Large intestine (tissue), 12 donors: ENCODE measurements at places on chromosomes 13 and 19.
A peak's percentile ranks its signal among the peaks of the same experiment; 100 is the strongest.

GRCh38 chr19:16542910-16543472, 754 bp upstream of the CHERP start:
- DNase-seq: no peak

DNA sequence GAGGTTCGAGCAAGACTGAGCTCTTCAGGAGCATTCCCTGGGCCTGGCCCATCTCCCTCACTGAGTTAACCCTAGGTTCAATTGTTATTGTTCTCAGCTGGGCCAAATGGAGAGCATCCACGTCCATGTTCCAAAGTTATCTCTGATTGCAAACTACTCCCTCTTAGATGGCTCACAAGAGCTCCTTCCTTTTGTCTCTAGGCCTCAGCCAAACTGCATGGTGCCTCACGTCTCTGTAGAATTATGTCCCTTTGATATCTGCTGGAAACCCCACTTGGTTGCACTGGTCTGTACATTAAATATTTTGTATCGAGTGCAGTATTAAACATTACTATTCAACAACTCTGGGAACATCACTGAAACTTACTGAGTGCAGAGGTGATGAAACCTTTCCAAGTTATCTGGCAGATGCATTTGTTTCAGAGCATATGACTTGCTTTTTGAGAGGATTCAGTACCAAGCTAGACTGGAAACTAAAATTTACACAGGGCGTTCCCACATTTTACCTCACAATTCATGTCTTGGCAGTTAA, 38.1 kb downstream of the DOCK9 start:
- no peak for DNase-seq

DNA sequence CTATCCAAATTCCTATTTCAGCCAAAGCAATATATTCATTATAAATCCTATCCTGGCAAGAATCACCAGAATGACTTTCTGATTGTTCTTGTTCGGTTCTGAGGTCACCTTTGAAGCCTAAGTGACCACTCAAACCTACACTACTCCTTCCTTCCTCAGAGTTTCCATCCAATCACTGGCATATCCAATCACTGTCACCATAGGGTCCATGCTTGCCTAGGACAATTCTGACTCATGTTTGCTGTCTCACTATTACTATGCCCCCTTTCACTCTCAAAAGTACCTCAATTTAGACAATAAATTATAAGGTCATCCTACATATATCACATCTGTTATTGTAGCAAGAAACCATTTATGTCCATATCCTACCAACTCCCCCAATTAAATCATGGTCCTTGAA, 58.9 kb downstream of the UBL3 start:
- no peak for DNase-seq

DNA sequence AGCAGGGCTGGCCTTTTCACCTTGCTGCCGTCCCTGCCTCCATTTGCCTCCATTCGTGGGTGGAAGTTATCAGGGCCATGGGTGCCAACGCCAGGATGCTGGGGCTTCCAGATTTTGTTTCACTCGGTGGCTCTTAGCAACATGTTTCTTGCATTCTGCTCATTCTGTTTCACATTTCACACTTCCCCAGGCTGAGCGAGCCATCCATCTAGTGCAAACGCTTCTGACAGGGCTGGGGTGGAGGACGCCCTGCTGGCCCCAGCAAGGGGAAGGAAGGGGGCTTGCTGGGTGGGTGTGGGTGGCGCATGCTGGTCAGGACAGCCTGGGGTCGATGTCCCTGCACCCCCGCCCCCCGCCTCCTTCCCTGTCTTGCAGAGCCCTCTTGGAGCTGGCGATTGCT, 165.2 kb downstream of the URI1 start:
- no peak for DNase-seq

- DNase-seq: no peak
Observed at GRCh38 chr13:95447814-95448213, 104.7 kb upstream of the CLDN10 start.

DNA sequence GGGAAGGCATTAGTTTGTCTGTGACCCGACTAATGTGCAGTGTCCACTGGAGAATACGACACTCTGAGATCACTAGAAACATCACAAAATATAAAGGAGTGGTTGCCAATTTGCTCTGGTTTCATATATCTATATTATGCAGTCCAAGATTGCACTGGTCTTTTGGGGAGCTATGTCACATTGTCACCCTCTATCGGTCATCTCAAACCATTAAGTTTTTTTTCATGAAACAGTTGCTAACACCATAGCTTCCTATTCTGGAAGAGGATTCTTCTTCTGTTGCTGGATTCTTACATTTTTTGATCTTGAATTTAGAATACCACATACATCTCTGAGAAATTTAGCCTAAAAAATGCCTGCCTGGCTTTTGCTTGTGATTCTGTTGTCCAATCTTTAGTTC, 168.6 kb downstream of the LACC1 start:
- DNase-seq: no peak

GRCh38 chr19:38425810-38426466, at the start of gene RASGRP4:
TSS of gene RASGRP4 (minus strand) at chr19:38426219. CDS start at chr19:38426091, 128 bp downstream.
- DNase-seq: no peak

DNA sequence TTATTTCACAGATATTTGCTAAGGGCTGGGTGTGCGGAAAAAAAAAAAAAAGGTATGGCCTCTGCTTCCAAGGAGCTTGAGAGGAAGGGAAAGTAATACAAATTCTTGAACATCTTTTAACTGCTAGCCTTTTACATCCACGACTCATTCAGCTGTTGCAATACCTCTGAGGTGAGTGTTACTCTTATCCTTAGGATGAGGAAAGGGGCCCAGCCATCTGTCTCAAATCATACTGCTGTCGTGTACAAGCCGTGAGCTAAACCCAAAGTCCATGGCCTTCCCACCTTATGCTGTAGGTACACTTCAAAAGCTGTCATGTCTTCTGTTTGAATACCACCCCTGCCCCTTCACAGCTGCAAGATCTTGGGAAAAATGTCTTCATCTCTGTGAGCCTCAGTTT, 146.8 kb downstream of the KCNRG start:
- peak; percentile 10 for DNase-seq

DNA sequence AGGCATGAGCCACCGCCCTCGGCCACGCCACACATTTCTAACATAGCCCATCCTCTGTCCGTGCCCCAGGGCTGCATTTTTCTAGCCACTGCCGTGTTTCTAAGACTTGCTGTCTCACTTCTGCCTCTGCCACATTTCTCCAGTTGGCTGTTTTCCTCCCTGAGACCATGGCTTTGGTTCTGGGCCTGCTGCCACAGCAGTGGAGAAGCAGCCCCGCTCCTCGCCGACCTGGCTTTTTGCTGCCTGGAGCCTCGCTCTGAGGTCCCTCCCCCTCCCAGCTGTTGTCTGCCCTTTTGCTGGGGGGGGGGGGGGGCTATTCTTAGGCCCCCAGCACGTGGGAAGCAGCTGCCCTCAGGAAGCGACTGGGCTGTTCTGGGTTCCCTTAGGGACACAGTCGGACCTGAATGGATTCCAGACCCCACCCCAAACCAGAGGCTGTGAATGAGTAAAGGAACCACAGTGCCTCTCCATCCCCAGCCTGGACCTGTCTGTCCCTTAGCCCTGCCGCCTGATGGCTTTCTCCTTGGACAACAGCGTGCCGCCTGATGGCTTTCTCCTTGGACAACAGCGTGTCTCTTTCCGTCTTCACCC, 3.3 kb downstream of the GYS1 start:
- no peak for DNase-seq

DNA sequence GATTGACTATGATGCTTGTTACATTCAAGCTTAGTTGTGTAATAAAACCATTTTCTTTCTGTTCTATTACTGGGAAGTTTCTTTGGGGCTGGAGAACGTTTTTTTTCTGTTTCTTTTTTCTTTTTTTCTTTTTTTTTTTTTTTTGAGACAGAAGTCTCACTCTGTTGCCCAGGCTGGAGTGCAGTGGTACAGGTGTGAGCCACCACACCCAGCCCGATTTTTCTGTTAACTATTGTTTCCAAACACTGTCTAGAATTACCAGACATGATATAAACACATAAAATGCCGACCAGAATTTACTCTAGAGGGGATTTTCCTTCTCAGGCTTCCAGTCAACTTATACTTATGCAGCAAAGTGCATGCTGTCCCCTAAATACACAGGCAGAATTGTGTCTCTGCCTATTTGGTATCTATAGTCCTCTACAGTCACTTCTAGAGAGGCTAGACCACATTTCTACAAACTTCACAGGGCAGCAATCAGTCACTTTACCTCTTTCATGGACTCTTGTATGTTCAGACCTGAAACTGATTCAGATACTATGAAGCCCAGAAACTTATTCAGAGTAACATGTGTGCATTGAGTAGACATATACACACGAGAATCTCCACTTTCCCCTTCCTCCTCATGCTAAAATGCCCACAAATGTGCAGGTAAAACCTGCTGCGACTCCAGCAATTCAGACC, 121.2 kb downstream of the ZNF737 start:
- no peak for DNase-seq

DNA sequence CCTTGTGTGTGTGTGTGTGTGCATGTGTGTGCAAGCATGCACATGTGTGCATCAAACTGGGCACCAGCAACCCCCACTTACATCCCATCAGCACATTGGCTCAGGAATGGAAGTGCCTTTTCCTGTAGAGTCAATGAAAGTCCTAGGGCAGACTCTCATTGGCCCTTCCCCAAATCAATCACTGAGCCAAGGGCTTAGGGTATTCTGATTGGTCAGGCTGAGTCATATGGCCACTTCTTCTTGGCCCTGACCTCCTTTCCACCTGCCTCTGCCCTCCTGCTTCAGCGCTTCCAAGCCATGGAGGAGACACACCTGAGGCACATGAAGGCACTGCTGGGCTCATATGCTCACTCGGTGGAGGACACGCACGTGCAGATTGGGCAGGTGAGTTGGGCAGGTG, 20.9 kb downstream of the FCHO1 start:
- no peak for DNase-seq

DNA sequence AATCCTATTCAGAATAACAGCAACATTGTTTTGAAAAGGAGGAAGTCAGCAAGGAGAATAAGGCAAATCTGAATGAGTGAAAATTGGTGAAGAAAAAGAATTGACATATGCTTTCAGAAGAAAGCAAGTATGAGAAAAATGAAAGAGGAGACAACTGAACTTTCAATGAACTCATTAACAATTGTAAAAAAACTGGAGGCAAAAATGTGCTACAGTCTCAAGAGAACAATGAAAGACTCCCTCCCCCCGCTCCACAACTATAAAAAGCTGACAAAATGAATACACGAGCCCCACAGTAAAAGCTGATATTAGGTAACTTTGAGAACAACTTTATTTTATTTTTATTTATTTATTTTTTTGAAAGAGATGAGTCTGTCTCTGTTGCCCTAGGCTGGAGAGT, 373.1 kb downstream of the DIAPH3 start:
- no peak for DNase-seq

- DNase-seq: peak; percentile 72
Observed at GRCh38 chr19:55418185-55418584, 10.6 kb upstream of the UBE2S start.

- no peak for DNase-seq
Observed at GRCh38 chr19:16394681-16395375, 70.2 kb downstream of the KLF2 start.

DNA sequence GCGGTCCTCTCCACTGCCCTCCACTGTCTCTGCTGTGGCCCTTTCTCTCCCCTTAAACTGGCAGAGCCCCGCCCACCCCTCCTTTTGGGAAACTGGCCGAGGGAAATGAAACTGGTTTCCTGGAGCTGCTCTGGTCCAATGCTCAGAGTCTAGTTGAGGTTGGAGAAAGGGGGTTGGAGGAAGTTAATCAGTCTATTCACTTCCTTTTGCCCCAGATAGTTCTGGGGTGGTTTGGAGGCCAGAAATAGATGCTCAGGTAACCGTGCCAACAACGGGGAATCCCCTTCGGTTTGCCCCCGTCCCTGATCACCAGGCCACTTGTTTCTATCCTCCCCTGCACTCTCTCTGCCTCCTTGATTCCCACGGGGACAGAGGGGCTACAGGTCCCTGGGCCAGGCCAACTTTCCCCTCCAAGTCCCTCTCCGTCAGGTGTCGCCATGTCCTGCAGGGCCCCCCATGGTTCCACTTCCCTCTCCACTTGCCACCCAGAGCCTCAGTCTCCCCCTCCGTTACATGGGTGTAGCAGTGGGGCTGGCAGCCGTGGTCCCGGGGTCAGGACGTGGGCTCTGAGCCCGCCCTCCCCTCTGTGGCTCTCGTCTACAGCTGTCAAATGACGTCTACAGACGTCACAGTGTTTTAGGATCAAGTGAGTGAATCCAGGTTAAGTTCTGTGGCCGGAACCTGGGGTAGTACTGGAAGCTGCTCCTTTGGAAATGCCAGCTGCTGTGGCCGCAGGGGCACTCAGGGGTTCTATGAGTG, at the start of gene IL4I1:
Gene IL4I1 (minus strand): TSS at position 25 of the 759 bp plus-strand sequence. CDS start 727 bp downstream, outside the sequence.
- no peak for DNase-seq

GRCh38 chr19:11506101-11506555, 489 bp upstream of the ZNF653 start:
- DNase-seq: no peak

DNA sequence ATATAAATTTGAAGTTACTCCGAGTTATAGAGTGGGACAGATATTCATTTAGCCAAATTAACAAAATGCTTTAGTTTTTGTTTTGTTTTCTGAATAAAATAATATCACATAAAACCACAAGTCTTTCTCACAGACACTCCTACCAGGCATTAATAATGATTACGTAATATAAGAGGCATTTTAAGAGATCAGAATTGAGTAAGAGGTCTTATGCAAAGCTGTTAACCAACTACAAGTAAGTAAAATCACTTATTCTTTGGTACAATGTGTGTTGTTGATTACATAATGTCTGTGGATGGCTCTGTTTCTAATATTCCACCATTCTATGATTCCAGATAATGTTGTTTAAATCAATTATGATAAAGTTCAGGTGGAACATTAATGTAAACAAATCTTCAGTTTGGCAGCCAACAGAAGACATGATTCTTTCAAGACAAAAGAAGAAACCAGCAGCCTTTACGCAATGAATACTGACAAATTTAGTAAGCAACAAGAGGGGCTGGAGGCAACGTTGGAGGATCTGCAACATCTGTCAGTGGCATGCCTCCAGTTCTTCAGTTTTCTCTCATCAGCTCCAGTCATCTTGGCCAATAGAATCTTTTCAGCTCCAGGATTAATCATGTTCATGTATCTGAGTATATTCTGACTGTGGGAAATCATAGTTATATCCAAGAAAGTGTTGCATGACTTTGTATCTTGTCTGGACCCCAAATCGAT, 403.8 kb downstream of the SLITRK5 start:
- DNase-seq: no peak

- no peak for DNase-seq
Observed at GRCh38 chr13:51613535-51613934, 29.3 kb downstream of the WDFY2 start.

GRCh38 chr19:18068395-18068794, 18.3 kb downstream of the IL12RB1 start:
- DNase-seq: no peak

DNA sequence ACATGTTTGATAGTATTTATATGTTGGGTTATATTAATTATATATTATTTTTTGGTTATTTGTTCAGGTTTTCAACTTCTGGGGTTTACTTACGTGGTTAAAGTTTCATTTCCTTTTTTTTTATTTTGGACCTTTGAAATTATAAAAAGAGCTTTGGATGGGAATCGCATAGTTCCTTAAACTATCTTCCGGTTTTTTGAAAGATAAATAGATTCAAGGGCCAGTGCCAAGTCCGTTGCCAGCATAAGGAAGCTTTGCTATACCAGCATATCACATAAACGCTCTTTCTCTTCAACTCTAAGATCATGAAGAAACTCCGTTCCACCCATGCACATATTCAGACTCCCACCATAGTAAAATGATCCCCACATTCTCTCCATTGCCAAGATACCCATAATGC, 7.4 kb upstream of the OXGR1 start:
- no peak for DNase-seq

- no peak for DNase-seq
Observed at GRCh38 chr19:17881701-17882100, 10.0 kb downstream of the SLC5A5 start.
